ENCODE measurements at places on chromosomes 16 and 17.
A peak's percentile ranks its signal among the peaks of the same experiment; 100 is the strongest.

GRCh38 chr16:31472709-31473203, 804 bp downstream of the TGFB1I1 start:
- peak; percentile 46 for DNase-seq

GRCh38 chr17:39209317-39210092, 9.4 kb downstream of the RPL19 start:
- no peak for DNase-seq

GRCh38 chr16:7405166-7405565, 72.5 kb downstream of the RBFOX1 start:
- DNase-seq = peak; percentile 76

- DNase-seq = peak; percentile 30
Measured at GRCh38 chr16:82184213-82184612, 14.2 kb upstream of the MPHOSPH6 start.

- no peak for DNase-seq
Measured at GRCh38 chr17:13557077-13557476, 44.7 kb downstream of the HS3ST3A1 start.

- peak; percentile 67 for DNase-seq
Measured at GRCh38 chr17:70855401-70856054, 686.2 kb downstream of the KCNJ2 start.

- no peak for DNase-seq
Measured at GRCh38 chr17:65754630-65755029, 193.2 kb upstream of the AXIN2 start.

GRCh38 chr17:63309021-63309420, 137.1 kb downstream of the CYB561 start:
- no peak for DNase-seq

DNA sequence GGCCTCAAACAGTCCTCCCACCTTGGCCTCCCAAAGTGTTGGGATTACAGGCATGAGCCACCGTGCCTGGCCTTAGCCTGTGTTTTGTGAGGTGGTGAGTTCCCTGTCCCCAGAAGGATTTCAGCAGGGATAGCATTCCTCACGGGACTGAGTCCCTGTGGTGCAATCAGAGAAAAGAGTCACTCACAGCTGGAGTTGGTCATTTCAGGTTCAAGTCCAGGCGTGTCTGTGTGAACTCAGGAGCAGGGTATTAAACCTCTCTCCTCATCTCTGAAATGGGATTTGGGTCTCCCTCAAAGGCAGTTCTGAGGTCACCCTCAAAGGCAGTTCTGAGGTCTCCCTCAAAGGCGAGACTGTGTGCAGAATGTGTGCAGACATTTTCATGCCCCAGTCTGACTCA, 28.6 kb downstream of the NPTX1 start:
- DNase-seq = no peak

- DNase-seq = no peak
Measured at GRCh38 chr17:57329380-57330214, 73.3 kb downstream of the MSI2 start.

DNA sequence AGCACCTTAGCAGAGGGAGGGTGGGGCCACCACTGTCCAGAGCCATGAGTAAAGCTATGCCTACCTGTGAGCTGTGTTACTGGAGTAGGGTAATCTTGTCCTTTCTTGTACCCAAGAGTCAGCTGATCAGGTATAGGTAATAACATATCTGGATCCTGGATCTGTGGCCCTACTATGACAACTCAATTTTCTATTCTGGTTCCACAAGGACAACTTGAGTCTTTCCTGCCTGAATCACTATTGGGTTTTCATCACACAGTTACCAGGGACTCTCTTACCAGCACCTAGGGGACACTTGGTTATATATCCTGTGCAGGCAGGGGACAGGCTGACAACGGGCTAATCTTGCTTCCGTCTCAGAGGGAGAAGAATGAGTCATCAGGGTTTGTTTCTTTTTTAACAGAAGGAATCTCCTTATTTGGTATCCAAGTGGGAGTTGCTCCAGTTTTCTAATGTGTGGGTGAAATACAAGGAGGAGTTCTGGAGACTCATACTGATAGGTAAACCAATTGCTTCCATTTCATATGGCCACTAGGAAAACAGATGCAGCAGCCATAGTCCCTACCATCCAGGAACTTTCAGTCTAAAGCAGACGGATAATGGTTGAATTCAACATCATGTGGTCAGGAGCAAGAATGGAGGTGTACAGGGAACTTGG, 6.8 kb downstream of the ZNF267 start:
- no peak for DNase-seq

DNA sequence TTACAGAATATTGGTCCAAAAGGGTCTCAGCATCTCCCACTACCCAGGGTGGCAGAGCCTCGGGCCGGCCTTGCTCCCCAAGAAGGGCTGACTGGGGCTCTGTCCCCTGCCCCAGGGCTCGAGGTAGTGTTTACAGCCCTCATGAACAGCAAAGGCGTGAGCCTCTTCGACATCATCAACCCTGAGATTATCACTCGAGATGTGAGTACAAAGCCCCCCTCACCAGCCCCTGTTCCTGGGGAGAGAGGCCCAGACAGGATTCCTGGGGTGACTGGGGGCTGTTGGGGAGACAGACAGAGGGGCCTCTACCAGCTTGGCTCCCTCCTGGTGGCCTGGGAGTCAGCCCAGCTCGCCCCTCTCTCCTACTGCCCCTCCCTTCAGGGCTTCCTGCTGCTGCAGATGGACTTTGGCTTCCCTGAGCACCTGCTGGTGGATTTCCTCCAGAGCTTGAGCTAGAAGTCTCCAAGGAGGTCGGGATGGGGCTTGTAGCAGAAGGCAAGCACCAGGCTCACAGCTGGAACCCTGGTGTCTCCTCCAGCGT, 6.1 kb upstream of the NLRC5 start:
- no peak for DNase-seq

- DNase-seq = peak; percentile 23
Measured at GRCh38 chr17:16491703-16492612, at the start of gene LRRC75A. LRRC75A (minus strand) TSS chr17:16492193; CDS start chr17:16491990, 203 bp downstream.

- no peak for DNase-seq
Measured at GRCh38 chr16:8962393-8963009, 1.2 kb downstream of the USP7 start.

DNA sequence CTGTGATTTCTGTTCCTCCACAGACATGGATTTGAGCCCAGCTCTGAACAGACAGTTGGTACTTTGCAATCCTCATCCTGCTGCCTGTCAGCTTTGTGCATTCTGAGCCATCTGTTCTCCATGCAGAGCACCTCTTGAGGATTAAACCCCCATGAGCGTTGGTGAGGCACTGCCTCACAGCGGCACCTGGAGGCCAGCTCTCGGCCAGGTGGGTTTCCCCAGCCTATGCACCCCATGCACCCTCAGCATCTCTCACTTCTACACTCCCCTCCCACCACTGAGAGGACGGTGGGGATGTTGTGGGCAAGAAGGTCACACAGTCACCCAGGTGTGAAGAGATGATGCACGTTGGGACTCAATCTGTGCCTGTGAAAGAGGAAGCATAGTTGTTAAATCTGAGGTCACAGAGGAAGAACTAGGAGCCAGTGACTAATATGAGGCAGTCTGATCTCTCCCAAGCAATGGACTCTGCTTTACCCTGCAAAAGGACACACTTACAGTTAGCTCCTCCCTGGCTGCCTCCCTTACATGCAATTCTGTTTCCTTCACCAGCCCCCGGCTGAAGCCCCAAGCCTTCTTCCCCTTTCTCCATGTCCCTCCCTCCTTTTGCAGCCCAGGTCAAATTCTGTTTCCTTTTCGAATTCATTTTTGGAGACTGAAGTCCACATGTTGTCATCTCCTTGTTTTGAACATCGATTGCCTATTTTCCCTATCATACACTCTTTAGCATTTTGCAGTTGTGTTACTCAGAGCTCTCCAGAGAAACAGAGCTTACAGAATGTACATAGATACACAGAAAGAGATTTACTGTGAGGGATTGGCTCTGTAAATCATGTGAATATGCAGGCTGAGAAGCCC, 58.5 kb downstream of the HS3ST3B1 start:
- no peak for DNase-seq

- DNase-seq = no peak
Measured at GRCh38 chr16:14358697-14359305, 271.3 kb downstream of the PARN start.

DNA sequence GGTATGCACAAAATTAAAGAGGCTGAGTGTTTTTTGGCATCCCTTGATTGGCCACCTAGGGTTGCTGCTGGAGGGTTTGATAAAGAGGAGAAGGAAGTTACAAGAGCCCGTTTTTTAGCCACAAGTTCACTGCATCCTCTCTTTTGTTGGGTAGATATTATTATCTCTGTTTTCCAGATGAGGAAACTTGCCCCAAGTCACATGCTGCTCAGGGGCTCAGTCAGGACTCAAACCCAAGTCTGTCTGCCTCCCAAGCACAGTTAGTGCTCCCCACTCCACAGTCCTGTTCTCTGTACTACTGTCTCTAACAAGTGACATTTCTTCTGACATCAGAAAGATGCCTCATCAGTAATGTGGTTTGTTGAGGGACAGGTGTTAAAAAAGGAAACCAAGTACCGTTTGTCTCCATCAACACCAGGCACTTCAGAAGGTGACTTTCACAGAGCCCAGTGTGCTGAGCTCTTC, 1.4 kb downstream of the NT5M start:
- no peak for DNase-seq

- no peak for DNase-seq
Measured at GRCh38 chr16:30350134-30350871, 4.8 kb downstream of the CD2BP2 start.

DNA sequence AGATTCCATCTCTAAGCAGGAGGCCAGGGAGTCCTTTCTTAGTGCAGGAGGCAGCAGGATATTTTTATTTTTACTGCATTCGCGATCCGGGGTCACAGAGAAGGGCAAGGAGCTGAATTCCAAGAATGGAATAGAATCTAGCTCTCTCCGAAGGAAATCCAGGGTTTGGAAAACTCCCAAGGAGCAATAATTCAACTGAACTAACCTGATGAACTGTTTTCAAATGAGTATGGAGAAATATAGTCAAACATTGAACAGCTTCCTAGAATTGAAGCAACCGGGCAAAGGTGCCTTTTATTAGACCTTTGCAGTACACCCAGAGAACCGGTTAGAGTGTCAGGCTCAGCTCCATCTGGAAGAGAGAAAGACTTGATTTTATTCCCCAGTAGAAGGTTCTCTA, 120.7 kb upstream of the MAF start:
- no peak for DNase-seq

DNA sequence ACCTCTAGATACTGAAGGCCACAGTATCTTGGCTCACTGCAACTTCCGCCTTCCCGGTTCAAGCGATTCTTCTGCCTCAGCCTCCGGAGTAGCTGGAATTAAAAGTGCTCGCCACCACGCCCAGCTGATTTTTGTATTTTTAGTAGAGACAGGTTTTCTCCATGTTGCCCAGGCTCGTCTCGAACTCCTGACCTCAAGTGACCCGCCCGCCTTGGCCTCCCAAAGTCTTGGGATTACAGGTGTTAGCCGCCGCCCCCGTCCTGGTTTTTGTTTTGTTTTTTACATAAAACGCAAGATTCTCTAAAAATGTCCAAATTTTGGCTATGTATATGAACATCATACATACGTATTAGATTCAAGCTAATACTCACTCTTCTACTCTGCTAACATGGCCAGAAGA, 2.0 kb upstream of the GGNBP2 start:
- DNase-seq = no peak

DNA sequence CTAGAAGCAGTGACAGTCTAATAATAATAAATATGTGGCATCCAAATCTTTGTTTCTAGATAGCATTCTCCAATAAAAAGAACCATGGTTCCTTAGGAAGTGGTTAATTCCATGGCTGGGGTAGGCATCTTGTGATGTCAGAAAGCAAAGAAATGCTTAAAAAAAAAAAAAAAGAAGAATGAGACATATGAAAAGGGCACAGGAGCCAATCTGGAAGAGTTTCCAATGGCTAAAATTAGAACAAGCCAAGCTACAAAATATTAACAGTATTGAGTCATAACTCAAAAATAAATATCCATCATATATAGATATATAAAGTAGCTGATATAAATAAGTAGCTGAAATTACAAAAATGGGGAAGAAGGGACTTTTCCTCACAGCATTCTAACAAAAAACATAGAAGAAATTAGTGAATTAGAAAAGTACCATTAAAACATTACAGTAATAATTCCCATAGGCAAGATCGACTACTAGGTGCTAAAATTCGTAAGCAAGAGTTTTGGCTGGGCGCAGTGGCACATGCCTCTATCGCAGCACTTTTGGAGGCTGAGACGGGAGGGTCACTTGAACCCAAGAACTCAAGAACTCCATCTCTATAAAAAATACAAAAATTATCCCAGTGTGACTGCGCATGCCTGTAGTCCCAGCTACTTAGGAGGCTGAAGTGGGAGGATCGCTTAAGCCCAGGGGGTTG, 111.3 kb downstream of the TRIM37 start:
- no peak for DNase-seq

- DNase-seq = no peak
Measured at GRCh38 chr16:3825103-3825502, 55.4 kb downstream of the CREBBP start.

DNA sequence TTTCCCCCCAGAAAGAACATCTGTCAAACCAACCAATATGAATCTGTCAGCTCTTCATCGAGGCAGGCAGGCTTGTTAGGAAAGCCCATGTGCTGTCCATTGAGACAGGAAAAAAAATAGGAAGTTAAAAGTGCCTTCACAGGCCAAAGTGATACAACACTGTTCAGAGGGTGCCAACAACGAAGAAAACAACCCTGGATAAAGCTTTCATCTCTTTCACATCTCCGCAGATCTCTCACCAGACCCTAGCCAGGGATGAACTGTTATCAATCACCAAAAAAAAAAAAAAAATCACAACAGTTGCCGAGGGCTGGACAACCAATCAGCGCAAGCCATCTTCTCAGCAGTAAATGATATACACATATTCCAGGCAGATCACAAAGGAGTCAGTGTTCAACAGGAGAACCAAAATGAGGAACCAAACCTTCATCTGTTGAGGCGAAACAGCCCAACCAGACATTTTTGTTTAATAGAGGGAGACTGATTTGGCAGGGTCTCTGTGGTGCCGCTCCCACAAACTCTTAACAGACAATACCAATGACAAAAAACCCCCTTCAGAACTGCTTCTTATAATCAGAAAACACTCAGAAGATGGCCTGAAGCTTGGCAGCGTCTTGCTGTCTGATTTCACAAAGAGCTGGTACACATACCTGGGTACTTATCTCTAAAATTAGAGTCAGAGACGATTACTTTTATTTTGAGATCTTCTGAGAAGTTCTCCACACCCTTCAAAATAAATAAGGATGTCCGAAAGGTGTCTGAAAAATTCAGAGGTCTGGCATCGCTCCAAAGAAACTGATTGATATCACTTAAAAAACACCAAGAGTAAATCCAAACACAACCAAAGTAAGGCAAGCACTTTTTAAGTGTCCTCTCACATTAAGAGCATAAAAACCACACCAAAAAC, 1.8 kb downstream of the MAP3K14 start:
- DNase-seq = no peak

GRCh38 chr17:47633996-47634395, 15.7 kb upstream of the KPNB1 start:
- DNase-seq = no peak

GRCh38 chr16:50059111-50059510, 6.7 kb upstream of the HEATR3 start:
- DNase-seq = no peak

Measured in NCI-H748 treated with DMSO at 0.1 percent for 48 hours (cell line).